GM19239 (cell line): ENCODE measurements at places on chromosomes 3 and 15.

DNA sequence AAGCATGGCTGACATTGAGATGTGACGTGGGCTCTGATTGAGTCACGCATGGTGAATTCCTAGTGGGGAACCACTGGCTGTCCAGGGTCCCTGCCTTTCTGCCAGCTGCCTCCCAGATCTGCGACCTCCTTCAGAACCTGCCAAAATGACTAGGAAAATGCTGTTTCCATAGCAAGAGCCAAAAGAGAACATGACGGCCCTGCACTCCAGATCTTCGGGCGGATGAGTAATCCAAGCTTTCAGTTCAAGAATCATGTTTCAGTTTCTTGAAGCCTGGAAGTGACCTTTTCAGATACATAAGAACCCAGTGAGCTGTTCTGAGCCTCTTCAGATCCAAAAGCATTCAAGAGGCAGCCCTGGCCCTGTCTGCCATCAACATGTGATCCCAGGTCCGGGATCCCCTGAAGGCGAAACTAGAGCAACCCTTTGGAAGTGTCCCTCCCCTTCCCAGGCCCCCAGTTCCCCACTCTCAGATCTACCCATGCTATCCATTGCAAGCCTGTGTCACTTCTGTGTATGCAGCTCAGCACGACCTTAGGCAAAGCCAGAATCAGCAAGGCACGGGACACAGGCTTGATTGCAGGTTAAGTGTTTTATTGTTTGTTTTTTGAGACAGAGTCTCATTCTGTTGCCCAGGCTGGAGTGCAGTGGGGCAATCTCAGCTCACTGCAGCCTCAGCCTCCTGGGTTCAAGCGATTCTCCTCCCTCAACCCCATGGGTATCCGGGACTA is 19.7 kb downstream of the ANKRD63 start:
- DNase-seq: no peak

DNA sequence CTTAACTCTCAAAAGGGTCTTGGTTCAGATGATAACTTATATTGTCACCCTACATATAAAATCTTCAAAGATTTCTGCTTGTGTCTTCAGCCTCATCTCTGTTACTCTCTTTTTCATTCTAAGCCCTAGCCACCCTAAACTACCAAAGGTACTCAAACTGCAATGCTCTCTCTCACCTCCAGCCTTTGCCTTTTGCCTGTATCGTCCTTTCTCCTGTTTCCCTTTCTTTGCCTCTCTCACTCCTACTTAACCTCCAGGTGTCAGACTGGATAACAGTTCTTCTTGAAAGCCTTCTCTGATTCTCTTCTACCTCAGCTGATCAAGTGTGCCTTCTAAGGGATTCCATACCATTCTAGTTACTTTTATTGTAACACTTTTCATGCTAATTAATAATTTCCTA is 149.8 kb downstream of the SERPINI1 start:
- DNase-seq: no peak

DNA sequence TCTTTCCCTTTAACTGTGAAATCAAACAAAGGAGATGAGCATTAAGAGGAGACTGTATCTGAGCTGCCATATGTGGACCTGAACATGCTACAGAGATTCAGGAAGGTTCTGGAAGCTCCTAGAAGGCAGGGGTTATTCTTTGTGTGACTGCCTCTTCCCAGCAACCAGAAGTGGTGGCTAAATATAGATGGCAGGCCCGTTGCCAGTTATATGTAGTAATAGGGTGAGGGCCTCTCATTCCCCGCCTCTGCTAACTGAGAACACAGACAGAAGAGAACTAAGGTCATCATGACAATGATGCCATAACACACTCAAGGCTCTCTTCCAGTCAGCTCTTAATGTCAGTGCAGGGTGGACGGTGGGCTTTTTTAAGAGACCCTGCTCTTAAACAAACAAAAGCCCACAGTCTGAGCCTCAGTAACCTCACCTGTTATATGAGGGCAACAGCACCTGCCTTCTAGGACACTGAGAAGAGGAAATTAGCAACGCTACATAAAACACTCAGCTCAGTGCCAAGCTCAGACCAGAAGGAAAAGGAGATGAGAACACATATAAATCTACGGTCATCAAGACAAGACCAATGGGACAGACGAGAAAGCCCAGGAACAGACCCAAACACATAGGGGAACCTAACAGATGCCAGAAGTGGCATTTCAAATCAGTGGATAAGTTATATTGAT is 22.3 kb downstream of the CFAP92 start:
- DNase-seq: no peak

GRCh38 chr3:173138026-173138425 is 3.0 kb downstream of the SPATA16 start:
- no peak for DNase-seq

GRCh38 chr15:70826634-70827033 is 27.3 kb downstream of the LARP6 start:
- DNase-seq: no peak

- DNase-seq: no peak
Measured at GRCh38 chr3:10722911-10723310, 93.1 kb upstream of the SLC6A11 start.

DNA sequence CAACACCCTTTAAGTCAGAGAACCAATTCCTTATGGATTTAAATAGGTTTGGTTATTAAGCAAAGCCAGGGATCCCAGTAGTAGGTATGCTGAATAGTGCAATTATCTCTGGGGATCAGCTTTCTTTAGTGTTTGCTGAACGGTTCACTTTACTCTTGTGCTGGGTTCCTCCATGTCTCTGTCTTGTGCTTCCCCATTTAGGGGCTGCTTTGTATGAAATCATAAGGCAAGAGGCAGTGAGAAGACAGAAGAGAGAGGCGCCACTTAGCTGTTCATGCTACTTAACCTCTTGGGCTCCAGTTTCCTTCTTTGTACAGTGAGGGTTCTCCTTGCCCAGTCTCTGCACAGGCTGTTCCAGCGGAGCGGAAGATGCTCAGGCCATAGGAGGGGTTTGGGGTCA is 3.5 kb downstream of the ST6GAL1 start:
- DNase-seq: no peak

GRCh38 chr3:49199239-49199899 is 28.0 kb downstream of the KLHDC8B start:
- DNase-seq: no peak

- DNase-seq: no peak
Measured at GRCh38 chr3:157125101-157125500, 34.8 kb downstream of the CCNL1 start.

- no peak for DNase-seq
Measured at GRCh38 chr3:47874438-47874837, 71.5 kb downstream of the DHX30 start.

DNA sequence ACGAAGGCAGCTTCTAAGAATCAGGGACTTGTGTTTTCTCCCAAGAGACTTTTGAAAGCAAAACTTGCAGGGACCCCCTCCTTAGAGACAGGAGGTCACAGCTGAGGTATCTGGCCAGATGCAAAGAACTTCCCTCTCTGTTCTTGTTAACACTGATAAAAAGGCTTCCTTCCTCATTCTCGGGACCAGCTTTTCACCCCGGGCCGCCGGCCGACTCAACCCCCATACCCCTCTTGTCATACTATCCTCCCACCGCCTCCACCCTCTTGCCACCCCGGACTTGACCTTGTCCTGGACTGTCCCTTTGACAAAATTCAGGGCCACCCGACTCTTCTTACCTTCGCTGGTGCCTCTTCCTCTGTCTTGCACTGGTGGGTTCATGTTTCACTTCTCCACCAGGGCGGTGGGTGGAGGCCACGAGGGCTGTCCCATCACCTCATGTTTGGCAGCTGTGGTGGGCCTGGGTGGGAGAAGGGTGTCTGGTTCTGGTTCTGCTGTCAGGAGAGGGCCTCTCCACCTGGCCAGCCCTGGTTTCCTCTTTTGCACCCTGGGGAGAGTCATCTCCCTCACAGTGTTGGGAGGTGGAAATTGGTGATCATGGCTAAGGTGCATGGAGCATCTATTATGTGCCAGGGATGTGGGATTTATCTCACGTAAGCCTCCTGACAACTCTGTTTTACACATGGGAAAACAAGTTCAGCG is 32.5 kb downstream of the BHLHE40 start:
- DNase-seq: no peak

DNA sequence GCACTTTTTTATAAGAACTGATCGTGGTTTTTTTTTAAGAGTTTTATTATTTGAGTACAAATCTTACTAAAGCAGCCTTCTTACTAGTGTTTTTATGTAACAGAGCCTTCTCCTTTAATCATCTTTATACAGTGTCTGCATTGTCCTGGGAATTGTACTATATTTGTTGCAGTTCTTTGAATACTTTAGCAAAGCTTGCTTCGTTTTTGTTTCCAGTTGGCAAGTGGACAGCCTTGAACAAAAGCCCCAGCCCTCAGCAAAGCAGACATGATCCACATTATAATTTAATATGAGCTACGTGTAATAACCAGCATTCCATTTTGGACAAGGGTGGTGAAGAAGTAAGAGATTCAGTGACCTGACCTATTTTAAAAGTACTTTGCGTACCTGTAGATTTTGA is 112.2 kb upstream of the FLNB start:
- no peak for DNase-seq

- DNase-seq: no peak
Measured at GRCh38 chr3:155101398-155101797, 21.3 kb downstream of the MME start.

- no peak for DNase-seq
Measured at GRCh38 chr15:30924353-30924752, 20.6 kb downstream of the FAN1 start.

DNA sequence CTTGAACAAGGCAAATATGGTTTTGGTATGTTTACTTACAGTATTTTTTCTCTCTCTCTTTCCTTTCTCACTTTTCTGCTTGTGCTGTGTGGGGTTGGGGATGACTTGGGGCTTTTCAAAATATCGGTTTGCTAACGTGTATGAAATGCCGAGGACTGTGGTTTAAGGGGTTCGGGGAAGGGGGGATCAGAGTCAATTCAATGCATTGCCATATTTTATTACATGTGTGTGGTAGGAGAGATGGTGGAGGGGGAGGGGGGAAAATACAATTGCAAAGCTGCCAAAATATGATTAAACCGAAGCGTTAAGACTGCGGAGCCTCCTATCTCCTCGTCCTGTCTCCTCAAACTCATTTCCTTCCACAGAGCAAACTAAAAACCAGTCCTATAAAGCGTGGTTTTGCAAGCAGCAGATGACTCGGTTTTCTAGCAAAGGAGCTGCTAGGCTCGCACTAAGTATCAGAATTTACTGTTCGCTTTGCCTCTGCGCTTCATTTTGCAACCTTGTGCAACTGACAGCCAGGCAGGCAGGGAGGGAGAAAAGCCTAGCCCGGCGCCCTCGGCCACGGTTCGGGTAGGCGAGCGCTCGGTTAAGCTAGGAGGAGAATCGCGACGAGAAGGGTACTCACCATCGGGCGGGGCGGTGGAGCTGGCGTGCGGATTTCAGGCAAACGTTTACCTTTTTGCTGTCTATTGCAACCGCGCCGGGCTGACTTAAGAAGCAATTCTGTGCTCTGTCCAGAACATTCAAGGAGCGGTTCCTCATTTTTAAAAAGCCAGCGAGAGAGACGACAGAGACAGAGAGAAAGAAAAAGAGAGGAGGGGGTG is 4.0 kb upstream of the NR2F2 start:
- DNase-seq: no peak

DNA sequence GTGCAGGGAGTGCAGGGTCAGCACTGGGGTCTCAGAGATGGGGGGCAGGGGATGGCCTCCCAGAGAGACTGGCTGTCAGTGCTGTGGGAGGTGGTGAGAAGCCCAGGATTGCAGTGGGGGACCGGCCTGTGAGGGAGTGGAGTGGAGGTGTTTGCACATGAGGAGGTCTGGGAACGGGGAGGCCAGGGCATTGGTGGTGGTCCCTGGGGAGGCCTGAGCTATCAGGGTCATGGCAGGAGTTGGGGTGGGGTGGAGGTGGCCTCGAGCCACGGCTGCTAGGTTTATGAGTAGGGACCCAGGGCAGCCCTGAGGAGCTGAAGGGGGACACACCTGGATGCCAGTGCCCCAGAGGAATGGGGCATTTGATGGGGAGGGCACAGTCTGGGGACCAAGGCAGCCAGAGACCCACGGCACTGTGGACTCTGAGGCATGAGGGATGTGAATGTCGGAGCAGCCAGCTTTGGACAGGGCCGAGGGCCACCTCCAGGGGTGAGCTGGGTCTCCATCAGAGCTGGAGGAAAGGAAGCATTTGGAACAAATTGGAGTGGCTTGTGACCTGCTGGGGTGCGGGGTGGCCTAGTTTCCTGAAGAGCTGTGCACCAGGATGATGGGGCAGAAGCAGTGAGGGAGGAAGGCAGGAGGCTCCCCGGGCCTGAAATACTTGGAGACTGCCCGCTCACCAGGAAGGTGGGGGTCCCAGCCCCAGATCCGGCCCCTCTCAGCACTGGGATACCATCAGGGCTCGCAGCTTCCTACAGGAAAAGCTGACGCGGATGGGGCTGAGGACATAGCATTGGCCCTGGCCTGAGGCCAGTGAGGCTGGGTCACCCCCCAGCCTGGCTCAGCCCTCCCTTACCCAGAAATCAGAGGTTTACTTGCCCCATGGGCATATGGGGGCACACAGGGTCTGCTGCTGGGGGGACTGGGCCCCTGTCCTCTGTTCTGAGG is 9.5 kb upstream of the CSPG4 start:
- no peak for DNase-seq

GRCh38 chr3:23440416-23441294 is 237.5 kb downstream of the UBE2E2 start:
- no peak for DNase-seq

- no peak for DNase-seq
Measured at GRCh38 chr3:150739200-150739863, 23.6 kb downstream of the SIAH2 start.

DNA sequence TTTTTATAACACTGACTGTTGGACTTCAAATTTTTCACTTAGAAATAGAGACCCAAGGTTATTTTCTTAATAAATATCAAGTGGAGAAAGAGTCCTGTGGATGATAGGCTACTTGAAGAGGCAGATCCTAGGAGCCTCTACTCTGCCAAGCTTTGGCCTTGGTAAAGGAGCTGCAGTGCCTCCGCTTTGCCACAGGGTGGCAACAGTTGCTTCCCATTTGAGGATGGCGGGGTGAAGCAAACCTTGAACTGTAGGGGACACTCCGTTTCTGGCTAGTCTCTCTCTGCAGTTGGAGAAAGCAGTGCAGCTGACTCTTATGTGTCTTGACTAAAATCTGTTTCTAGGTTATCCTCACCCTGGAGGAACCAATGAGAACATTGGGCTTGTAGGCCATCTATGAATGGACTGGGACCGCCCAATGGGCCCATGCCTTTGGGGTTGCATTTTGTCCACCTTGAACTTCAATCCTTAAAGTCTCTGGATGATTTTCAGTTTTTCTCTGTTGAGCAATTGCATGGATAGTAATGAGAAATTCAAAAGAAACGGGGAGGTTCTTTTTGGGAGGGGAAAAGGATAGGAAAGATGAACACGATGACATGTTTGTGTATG is 9.8 kb downstream of the SCG5 start:
- peak; percentile 53 for DNase-seq

DNA sequence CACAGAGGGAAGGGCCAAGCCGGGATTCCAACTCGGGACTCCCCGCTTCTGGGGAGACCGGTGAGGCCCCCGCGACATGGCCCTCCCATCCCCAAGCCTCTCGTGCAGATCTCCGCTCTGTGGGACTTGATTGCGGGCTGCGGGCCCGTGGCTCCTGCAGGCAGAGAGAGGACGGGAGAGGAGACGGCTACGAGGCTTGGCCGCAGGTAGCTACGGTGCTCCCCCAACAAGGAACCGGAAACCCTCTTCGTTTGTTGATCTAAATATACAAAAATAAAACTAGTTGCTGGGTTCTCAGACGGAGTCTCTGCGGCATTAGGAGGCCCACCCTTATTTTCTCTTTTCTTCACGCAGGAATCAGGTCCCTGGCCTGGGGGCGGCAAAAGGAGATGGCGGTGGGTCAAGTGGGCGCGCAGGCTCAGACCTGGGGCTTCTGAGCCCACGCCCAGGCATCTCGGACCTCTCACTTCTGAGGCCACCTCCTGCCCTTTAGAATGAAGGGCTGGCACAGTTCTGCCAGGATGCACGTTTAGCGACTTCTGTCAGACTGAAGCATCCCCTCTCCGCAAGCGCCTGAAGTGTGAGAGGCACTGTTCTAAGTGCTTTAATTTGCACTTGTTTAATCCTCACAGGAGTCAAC is 10.9 kb downstream of the GNB5 start:
- DNase-seq: peak; percentile 48
